Caki2 (cell line): ENCODE measurements at places on chromosomes 7 and 10.

- no peak for DNase-seq
Measured at GRCh38 chr7:28112012-28112411, 68.6 kb downstream of the JAZF1 start.

DNA sequence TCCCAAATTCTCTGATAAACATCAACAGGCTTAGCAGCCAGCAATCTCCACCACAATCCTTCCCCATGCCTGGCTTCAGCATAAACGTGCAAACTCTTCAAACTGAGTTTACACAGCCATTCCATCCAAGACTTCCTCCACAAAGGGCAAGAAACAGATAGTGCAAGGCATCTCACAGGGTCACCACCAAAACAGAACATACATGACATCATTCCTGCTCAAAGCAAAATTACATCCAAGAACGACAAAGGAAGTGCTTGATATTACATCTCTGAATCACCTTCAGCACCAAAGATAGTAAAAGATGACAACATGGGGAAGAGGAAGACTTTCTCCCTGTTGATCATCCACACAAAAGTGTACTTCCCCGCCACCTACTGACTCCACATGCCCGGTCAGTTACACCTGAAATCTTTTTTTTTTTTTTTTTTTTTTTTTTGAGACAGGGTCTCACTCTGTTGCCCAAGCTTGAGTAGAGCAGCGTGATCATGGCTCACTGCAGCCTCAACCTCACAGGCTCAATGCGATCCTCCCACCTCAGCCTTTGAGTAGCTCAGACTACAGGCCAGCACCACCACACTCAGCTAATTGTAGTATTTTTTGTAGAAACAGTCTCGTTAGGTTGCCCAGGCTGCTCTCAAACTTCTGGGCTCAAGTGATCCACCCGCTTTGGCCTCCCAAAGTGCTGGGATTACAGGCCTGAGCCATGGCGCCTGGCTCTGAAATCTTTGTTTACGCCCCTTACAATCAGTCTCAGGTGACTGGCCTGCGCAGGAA is 127.5 kb downstream of the PARD3 start:
- DNase-seq = peak; percentile 78

GRCh38 chr7:92835851-92836488 is 403 bp downstream of the CDK6 start:
- no peak for DNase-seq

- no peak for DNase-seq
Measured at GRCh38 chr7:114718861-114719260, 203.0 kb upstream of the MDFIC start.

DNA sequence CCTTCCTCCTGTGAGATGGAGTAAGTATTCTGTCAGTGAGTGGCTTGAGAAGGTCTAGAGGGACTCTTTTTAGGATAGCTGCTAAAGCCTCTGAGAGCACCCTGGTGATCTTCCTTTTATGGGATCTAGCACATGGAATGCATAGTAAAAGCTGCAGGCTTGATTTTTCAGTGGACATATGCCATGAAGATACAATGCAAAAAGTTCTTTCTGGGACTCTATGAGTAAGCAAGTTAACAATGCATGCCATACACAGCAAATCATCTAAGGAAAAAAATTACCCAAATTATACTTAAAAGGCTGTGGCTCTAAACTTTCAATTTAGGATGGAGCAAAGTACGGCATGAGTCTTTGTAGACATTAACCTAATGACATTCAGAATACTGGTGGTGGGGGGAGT is 154.5 kb downstream of the SGMS1 start:
- DNase-seq = no peak

DNA sequence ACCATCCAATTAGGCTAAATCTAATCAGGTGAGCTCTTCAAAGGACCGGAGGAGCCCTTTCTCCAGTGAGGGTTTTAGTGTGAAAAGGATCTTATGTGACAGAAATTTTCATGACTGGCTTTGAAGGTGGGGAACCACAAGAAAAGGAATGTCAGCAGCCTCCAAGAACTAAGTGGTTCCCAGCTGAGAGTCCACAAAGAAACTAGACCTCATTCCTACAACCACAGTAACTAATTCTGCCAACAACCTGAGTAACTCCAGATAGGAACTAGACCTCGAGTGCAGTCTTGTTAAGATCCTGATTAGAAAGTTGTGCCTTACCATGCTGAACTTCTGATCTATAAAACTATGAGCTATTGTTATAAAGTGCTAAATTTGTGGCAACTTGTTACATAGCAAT is 51.3 kb downstream of the PCLO start:
- no peak for DNase-seq
